ENCODE measurements at places on chromosomes 7 and 10. TPM values are rescaled to one million over a fixed set of nuclear protein-coding genes. Genes with fewer than 3 reads are reported as not detected.

The PVRIG gene
- polyA plus RNA-seq = 10.1 TPM

DNA sequence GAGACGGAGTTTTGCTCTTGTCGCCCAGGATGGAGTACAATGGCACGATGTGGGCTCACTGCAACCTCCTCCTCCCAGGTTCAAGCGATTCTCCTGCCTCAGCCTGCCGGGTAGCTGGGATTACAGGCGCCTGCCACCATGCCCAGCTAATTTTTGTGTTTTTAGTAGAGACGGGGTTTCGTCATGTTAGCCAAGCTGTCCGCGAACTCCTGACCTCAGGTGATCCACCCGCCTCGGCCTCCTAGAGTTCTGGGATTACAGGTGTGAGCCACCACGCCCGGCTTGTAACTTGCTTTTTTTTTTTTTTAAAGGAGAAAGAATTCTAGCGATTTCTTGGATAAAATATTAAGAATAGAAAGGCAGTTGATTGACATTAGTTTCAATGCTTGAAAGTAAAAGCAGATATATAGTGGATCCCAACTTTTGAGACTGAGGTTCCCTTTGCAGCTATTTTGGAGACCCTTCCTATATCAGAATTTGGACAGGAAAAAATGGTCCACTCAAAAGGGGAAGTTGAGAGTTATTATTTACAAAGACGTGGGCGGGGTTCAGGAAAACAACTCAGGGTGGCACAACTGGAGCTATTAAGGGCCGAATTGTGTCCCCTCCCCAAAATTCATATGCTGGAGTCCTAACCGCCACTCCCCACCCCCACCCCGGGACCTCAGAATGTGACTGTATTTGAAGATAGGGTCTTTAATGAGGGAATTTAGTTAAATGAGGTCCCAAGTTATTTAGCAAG, 1.3 kb upstream of the ERCC6 start:
- DNase-seq = no peak

DNA sequence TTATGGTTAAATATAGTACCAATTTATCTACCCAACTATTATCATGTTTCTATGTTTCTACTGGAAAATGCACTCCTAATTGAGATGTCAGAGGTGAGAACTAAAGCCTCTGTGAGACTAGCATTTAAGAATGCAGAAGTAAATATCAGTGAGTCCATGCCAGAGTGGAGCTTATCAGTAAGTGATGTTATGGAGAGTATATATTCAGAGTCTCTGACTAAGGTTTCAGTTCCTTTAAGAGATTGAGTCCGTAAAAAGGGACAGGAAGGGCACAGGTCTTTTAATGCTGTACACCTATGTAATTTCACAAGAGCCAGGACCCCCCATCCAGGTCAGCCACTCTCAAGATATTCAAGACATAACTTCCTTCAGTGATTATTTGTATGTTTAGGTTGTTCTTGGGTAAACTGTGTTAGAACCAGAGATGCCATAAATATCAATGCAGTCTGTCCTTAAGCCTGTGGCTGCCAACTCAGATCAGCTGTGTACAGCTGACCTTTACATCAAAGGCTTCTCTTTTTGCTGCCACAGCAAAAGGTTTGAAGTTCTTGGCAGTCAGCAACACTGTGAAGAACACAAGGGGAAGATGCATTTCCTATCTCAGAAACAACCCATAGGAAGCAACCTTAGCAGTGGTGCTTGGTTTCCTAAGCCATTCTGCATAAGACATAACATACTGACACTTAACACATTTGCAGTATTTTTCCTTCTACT, 244.8 kb downstream of the BICC1 start:
- DNase-seq = no peak

The H2BK1 gene
- polyA plus RNA-seq = not detected

- DNase-seq = no peak
Measured at GRCh38 chr7:49780953-49781352, 7.5 kb downstream of the VWC2 start.

- DNase-seq = no peak
Measured at GRCh38 chr10:82160307-82160706, 285.3 kb downstream of the NRG3 start.

DNA sequence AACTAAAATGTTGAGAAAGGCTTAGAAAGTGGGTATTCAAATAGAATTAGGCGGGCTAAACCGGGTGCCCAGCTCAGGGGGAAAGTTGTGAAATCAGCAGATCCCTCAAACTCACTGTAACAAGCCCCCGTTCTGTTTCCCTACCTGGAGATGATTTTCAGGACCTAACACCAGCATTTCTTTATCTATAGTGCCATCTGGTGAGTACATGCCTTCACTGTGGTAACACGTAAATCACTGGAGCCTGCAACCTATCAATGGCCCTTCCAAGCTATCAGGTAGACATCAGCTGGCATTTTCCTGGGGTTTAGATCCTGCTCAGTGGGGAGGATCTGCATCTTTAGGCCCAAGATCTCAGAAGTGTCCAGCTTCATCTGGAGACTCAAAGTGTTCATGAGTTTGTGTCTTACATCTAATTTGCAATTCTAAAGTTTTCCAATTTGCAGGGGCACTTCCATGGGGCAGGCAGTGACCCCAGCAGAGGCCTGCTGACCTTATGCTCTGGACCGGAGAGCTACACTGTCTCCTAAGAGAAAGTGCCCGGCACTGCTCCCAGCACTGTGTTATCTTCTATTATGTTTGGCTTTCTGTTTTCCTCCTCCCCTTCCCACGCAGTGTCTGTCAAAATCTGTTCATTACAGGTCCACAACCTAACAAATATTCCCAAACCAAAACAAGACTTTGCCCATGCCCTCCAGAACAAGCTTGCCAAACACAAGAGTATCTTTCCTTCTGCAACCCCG, 132.5 kb downstream of the LSM5 start:
- DNase-seq = no peak

- DNase-seq = no peak
Measured at GRCh38 chr10:133379801-133380666, 972 bp downstream of the PAOX start.

The CACNA2D1 gene
- polyA plus RNA-seq = 105 TPM

The CFAP69 gene
- 1.9 TPM for polyA plus RNA-seq

The AGBL3 gene
- 3.6 TPM for polyA plus RNA-seq

Data from hindlimb muscle (tissue), 1 donor.